AML-193 (cell line): ENCODE measurements at places on chromosomes 11 and 22.

GRCh38 chr22:32448980-32449379 lies 15.3 kb downstream of the BPIFC start:
- DNase-seq, result no peak

DNA sequence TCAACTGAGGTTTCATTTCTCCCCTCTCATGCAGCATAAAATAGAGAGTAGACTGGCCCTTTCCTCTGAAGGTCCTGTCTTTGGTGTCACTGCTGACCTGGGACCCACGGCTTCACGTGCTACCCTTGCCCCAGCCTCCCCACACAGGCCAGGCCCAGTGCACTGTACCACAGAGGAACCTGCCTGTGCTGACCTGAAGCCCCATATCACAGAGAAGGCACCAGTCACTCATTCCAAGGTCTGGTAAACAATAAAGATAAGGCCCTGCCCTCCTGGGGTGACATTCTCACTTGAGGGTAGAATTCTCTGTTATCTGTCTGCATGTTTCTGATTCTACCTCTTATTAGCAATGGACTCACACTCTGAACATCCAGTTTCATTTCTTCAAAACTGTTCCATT lies 51.3 kb downstream of the RPL27A start:
- no peak for DNase-seq

DNA sequence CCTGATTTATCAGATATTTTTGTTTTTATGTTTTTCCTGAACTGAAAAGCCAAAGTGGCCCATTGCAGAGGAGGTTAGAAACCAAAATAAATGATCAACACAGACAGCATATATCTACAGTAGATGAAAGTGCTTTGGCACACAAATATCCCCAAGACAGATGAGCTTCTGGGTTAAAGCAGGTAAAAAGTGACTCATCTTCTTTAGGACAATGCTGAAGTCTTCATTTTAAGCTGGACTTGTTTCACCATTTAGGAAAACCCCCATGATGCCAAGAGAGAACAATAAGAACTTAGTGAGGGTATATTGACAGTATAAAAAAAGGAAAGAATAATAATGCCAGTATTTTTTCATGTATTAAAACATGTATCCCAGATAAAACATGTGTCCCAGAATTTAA lies 100.8 kb upstream of the OR9G4 start:
- no peak for DNase-seq

DNA sequence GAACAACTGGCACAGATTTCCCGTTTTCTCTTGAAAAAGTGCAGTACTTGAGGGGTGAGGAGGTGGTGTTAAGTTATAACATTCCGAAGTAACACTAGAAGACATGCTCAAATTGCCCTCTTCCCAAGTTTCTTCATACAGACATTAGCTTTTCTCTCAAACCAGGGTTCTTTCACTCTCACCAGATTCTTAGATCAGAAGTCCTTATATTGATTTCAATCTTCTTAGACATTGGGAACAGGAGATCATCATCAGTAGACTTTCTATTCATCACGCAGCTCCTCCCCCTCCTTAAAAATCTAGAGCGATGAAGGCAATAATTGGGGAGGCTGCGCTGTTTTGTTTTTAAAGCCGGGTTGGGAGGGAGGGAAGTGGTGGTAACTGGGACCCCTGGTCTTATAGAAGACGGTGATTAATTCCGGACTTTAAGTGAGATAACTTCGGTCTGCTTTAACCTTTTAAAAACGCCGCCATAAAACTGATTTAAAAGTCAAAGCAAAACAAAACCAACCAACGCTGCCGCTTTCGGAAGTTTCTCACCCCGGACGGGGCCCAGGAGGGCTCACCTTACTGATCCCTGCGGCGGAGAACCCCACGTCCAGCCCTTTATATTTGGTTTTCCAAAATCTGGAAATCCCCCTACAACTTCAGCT lies 665 bp downstream of the USP28 start:
- no peak for DNase-seq

DNA sequence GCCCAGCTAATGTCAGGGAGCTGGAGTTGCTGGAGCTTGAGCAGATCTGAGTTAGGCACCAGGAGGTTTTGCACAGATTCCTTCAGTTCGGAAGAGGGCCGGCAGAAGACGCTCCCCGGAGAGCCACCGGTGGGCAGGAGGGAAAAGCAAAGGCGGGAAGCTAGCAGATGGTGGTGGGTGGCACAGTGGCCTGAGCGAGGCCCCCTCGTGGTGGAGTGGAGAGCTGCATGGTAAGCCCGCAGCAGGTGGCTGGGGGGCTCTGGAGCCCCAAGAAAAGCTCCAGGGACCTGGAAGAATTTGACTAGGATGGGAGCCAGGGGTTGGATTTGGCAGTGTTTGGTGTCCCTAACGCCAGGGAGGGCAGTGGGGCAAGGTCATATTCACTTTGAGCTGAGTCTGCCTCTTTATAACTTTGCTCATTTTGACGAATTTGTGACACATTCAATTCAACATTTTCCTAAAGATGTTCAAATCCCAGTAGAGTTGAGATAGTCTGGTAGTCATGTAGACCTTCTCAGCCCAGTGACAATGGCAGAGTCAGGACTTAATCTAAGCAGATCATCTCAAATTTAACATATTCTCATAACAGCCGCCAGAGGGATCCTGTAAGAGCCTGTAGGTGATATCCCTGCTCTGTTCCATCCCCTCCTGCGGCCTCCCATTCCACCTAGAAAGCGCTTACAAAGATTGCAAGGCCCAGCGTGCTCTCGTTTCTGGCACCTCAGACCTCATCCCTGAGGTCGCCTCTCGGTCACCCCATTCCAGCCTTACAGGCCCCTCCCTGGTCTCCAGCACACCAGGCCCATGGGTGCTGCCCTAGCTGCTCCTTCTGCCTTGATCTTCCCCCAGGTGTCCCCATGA lies 57.9 kb downstream of the TRIM29 start:
- no peak for DNase-seq

DNA sequence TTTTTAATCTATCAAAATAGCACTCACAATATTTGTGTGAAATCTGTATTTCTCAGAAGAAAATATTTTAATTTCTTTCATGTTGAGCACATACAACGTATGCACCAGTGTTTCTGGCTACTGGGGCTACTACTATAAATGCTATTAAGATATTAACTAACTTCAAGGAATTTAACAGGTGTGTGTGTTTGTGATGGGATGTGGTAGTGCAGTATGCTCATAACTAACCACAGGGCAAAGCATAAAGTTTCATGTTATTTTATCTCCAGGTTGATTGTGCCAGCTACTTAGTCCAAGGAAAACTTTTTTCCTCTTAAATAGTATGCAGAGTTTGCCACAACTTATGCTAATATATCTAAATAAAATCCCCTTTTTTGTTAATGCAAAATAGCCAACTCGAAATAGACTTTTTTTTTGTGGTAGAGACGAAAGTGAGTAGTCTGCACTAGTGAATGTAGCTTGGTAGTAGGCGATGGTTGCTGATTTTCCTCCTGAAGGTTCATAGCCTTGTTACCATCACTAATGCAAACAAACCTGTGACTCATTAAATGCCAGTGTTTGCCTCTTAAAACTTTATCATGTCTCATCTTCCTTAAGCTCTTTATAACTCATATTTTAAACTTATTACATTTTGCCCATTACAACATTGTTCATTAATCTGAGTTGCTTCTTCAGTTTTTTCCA lies 565.5 kb upstream of the ANO3 start:
- DNase-seq, result no peak

DNA sequence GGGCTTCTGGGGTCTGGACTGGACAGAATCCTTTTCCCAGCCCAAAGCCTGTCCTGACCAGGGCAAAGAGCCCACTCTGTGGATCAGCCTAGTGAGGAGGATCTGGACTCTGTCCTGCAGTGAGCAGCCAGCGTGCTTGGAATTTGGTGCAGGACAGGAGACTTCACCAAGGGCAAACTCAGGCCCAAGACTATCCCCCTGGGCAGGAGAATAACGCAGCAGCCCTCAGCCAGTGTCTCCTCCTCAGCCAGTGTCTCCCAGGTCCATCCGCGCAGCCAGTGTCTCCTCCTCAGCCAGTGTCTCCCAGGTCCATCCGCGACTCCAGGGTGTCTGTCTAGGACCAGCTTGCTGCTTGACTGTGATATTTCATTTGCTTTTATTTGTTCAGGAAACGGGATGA lies 1334.0 kb downstream of the TBC1D22A start:
- no peak for DNase-seq

DNA sequence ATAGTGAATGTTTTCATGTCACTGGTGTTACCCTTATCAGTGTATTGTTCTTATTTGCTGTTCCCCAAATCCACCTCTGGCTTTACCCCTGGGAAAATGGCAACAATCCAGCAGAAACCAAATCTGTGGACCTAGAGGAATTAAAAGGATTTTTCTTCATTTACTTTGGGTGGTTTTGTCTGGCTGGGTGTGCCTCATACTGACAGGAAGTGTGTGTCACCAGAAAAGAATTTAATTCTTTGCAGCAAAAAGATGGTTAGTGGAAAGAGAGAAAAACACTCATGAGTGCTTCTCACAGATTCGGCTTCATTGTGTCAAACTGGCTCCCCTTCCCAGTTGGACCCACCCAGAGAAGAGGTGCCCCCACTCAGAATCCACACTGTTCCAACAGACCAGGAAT lies 38.9 kb downstream of the FZD4 start:
- no peak for DNase-seq
